MCF 10A (cell line): ENCODE measurements at places on chromosomes 3 and 15. TPM values are rescaled to one million over a fixed set of nuclear protein-coding genes. Genes with fewer than 3 reads are reported as not detected.

GRCh38 chr3:44228900-44229299, 12.8 kb upstream of the TOPAZ1 start:
- H3K4me3 ChIP-seq, result no peak overlapping the region
- no peak for DNase-seq
- H3K27ac ChIP-seq, result no peak overlapping the region
- peaks cover 14% of the 10 kb centered on the region for H3K27me3 ChIP-seq
- no peaks in the 10 kb centered on the region for H3K36me3 ChIP-seq

The SMCO1 gene
- not detected in 2 replicates for total RNA-seq

The GOLGA6A gene
- total RNA-seq, result not detected in 2 replicates

- peaks cover 35% of the 10 kb centered on the region for H3K4me1 ChIP-seq
- H3K27ac ChIP-seq, result peak overlapping the region; percentile 27
- H3K36me3 ChIP-seq, result no peaks in the 10 kb centered on the region
- no peaks in the 10 kb centered on the region for H3K27me3 ChIP-seq
- no peak for DNase-seq
These were observed 57.0 kb downstream of the DUT start for GRCh38 chr15:48388016-48388851.

The CATSPER2 gene
- total RNA-seq, result 7.0 and 7.5 TPM in 2 replicates

- H3K4me1 ChIP-seq, result peaks cover 20% of the 10 kb centered on the region
- H3K27me3 ChIP-seq, result no peaks in the 10 kb centered on the region
- H3K27ac ChIP-seq, result no peak overlapping the region
These were observed 153.4 kb downstream of the PLCL2 start for GRCh38 chr3:17038141-17038540.

GRCh38 chr3:17339132-17339575, 403.3 kb downstream of the TBC1D5 start:
- no peaks in the 10 kb centered on the region for H3K27me3 ChIP-seq
- peak overlapping the region; percentile 27 for H3K27ac ChIP-seq
- H3K36me3 ChIP-seq, result peaks cover 10% of the 10 kb centered on the region
- no peaks in the 10 kb centered on the region for H3K4me1 ChIP-seq

- peak; percentile 69 for DNase-seq
- no peaks in the 10 kb centered on the region for H3K36me3 ChIP-seq
- no peaks in the 10 kb centered on the region for H3K27me3 ChIP-seq
- peak overlapping the region; percentile 56 for H3K4me3 ChIP-seq
- peak overlapping the region; percentile 76 for H3K27ac ChIP-seq
- peaks cover 28% of the 10 kb centered on the region for H3K4me1 ChIP-seq
These were observed 3.5 kb upstream of the GPR87 start for GRCh38 chr3:151320131-151320530.

GRCh38 chr3:195838714-195839113, 27.0 kb upstream of the MUC4 start:
- no peaks in the 10 kb centered on the region for H3K4me1 ChIP-seq
- no peaks in the 10 kb centered on the region for H3K36me3 ChIP-seq
- H3K4me3 ChIP-seq, result no peak overlapping the region
- H3K27me3 ChIP-seq, result peaks cover 44% of the 10 kb centered on the region

The GOLGA6L26 gene
- not detected in 2 replicates for total RNA-seq

GRCh38 chr3:48743773-48744172, 26.8 kb upstream of the IP6K2 start:
- H3K36me3 ChIP-seq, result peaks cover 31% of the 10 kb centered on the region
- no peak overlapping the region for H3K27ac ChIP-seq
- no peak overlapping the region for H3K4me3 ChIP-seq
- DNase-seq, result no peak
- H3K4me1 ChIP-seq, result peaks cover 5% of the 10 kb centered on the region

The PLSCR2 gene
- not detected in 2 replicates for total RNA-seq

The OR5H15 gene
- total RNA-seq, result not detected in 2 replicates

The LRRC34 gene
- total RNA-seq, result not detected in 2 replicates

The CHP1 gene
- 70.4 and 91.1 TPM in 2 replicates for total RNA-seq

The COL8A1 gene
- total RNA-seq, result 29.1 and 112 TPM in 2 replicates

DNA sequence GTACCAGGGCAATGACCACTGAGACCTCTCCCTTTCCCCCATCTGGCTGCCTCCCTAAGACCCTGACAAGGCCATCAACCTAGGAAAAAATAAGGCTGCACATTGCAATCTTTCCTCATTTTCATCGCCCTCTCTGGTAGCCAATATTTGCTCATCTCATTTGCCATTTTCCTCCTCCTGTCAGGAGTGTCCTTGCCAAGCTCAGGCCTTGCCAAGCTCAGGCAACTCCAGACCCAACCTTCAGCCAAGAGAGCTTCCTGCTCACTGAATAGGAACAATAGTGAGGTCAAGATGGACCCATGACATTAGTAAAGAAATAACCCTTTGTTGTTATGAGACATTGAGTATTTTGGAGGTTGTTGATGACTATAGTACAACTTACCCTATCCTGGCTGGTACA, 380.3 kb downstream of the RSL24D1 start:
- H3K4me3 ChIP-seq, result no peak overlapping the region
- H3K4me1 ChIP-seq, result no peaks in the 10 kb centered on the region
- no peak for DNase-seq
- H3K27ac ChIP-seq, result no peak overlapping the region
- H3K27me3 ChIP-seq, result no peaks in the 10 kb centered on the region
- no peaks in the 10 kb centered on the region for H3K36me3 ChIP-seq

DNA sequence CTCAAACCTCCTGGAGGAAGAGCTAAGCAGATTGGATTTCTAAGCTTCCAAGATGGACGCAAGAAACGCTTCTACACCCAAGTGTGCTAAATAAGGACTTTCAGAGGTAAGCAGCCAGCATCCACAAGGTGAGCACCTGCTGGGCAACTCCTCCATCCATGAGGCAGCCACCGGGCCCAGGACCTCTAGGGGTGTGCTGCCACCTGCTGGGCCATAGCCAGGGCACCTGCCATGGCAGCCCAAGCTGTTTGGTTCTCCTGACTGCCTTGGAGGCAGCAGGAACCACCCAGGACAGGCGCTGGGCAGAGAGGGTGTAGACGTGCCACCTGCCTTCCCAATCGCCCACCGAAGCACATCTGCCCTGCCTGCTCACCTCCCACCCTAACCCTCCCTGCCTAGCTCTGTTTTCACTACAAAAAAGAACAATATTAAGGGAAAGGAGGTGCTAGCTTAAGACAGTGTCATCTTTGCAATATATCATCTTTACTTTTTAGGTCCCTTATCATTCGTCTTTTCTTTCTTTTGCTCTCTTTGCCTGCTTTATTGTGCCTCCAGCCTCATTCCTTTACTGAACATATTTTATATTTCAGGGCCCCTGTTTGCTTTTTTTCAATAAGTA, 12.9 kb downstream of the C15orf62 start:
- no peak overlapping the region for H3K4me3 ChIP-seq
- H3K36me3 ChIP-seq, result peaks cover 27% of the 10 kb centered on the region
- peak; percentile 83 for DNase-seq
- no peaks in the 10 kb centered on the region for H3K27me3 ChIP-seq

GRCh38 chr3:127915937-127916493, 983 bp downstream of the KBTBD12 start:
- no peaks in the 10 kb centered on the region for H3K27me3 ChIP-seq
- H3K36me3 ChIP-seq, result no peaks in the 10 kb centered on the region
- no peak overlapping the region for H3K27ac ChIP-seq
- no peak overlapping the region for H3K4me3 ChIP-seq

DNA sequence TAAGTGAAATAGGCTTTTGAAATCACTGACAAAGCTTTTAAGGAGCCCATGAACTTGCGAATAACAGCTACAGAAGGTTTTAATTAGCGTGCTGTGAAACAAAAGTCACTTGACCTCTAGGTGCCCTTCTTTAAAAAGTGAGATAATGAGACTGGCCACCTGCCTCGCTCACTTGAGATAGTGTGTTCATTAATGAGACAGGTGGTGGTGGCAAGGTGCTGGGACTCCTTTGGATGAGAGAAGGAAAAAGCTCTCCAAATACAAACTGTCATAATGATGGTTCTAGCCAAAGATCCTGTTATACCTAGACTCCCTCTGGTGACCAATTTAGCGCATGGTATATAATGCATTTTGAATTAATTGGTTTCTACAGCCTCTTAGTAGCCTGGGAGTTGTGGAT, 22.7 kb upstream of the IREB2 start:
- no peak overlapping the region for H3K27ac ChIP-seq
- H3K4me3 ChIP-seq, result no peak overlapping the region
- H3K36me3 ChIP-seq, result no peaks in the 10 kb centered on the region
- peak; percentile 44 for DNase-seq
- H3K4me1 ChIP-seq, result no peaks in the 10 kb centered on the region

The FBLN2 gene
- not detected in 2 replicates for total RNA-seq

DNA sequence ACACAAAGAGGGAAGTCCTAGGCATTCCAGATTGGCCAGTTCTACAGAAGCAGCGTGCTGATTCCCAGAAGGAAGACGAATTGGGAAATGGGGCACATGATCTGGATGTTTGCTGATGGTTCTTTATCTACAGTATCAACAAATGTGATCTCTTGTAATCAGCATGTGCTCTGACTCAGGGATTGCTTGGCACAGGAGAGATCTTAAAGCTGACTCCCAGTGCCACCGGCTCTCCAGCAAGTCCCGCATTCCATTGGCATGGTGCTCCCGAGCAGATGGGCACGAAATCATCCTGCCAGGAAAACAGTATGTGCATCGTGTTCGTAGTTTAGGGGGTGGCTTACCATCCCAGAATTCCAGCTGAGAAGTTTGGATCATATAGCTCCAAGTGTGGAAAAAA, 259.9 kb upstream of the NR2F2 start:
- H3K4me3 ChIP-seq, result no peak overlapping the region
- no peak overlapping the region for H3K27ac ChIP-seq
- H3K4me1 ChIP-seq, result no peaks in the 10 kb centered on the region
- no peak for DNase-seq
- no peaks in the 10 kb centered on the region for H3K27me3 ChIP-seq

- H3K4me1 ChIP-seq, result peaks cover 10% of the 10 kb centered on the region
- H3K4me3 ChIP-seq, result no peak overlapping the region
- H3K27me3 ChIP-seq, result no peaks in the 10 kb centered on the region
- H3K27ac ChIP-seq, result no peak overlapping the region
These were observed 16.9 kb downstream of the TCAIM start for GRCh38 chr3:44355362-44356033.

DNA sequence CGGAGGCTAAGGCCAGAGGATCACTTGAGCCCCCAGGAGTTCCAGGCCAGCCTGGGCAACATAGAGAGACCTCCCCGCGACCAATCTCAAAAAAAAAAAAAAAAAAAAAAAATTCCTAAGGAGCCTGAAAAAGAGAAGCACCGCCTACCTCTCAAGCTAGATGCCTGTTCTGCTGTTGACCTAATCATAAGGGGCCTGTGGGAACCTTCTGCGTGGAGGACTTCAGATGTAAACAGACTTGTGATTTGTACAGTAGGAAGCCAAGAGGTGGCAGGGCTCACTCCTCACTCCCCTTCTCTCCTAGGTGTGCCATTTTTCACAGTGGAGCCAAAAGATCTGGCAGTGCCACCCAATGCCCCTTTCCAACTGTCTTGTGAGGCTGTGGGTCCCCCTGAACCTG, 3.2 kb downstream of the TYRO3 start:
- no peaks in the 10 kb centered on the region for H3K36me3 ChIP-seq
- no peaks in the 10 kb centered on the region for H3K4me1 ChIP-seq
- H3K27me3 ChIP-seq, result no peaks in the 10 kb centered on the region
- no peak overlapping the region for H3K27ac ChIP-seq

DNA sequence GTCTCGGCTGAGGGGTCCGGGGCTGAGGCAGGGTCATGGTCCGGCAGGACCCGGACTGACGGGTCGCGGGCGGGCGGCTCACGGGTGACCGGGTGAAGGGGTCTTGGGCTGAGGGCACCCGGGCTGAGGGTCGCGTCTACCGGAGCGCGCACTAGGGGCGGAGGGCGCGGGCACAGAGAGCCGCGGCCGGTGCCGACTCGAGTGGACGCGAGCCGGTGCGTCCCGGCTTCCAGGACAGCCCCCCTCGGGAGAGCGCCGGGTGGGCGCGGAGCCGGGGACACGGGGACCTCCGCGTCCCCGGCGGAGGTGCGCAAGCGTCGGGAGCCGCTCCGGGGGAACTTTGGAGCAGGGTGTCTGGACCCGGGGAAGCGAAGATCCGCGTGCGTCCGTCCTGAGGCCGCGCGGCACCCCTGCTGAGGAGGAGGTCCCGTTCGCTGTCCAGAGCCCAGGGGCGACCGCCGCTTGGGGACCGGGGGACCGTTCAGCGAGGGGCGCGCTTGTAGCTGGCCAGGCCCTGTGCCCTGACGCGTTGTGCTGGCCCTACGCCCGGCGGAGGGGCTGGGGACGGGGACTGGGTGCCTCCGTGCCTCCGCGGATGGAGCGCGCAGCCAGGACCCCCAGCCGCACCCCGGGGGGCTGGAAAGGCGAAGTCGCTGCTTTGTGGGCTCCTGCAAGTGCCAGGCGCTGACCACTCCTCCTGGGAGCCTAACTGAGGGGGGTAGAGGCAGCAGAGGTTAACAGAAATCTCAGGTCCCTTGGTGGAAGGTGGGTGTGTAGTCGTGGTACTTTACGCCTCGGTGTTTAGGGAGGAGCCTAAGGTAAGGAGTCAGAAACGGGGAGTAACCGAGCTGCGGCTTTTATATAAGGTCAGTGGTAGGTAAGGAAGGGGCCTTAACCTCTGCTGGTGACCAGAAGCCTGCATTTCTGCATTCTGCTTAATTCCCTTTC, at the start of gene PPARG:
Gene PPARG, plus strand, starts transcription at position 889 of the 948 bp plus-strand sequence. CDS start 90,642 bp downstream, outside the sequence.
- H3K27ac ChIP-seq, result peak within 1 kb of the TSS; percentile 49
- no peaks in the 10 kb centered on the region for H3K27me3 ChIP-seq
- DNase-seq, result peak; percentile 55
- H3K4me3 ChIP-seq, result peak within 1 kb of the TSS; percentile 70

- DNase-seq, result no peak
- H3K27ac ChIP-seq, result no peak overlapping the region
- H3K4me1 ChIP-seq, result peaks cover 9% of the 10 kb centered on the region
These were observed 341.5 kb downstream of the THSD4 start for GRCh38 chr15:71456811-71457210.

The SLC24A5 gene
- not detected in 2 replicates for total RNA-seq

The ITIH4 gene
- 0.58 and 2.9 TPM in 2 replicates for total RNA-seq

DNA sequence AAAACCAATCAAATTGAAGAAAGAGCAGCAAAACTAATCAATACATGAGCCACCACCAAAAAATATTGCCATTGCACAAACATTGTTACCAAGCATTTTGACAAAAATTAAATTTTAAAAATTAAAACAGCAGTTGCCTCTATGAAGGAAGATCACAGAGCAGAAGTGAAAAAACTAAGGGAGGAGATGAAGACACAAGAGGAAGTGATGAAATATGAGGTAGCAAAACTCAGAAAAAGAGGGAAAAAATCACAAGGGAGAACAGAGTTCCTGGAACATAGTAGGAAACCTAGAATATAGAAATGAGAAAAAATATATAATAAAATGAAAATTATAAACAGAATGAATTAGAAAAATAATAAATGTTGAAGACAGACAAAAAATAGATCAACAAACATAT, 7.3 kb upstream of the SERPINI2 start:
- no peaks in the 10 kb centered on the region for H3K36me3 ChIP-seq
- no peak for DNase-seq
- H3K4me1 ChIP-seq, result no peaks in the 10 kb centered on the region
- no peak overlapping the region for H3K4me3 ChIP-seq
- H3K27ac ChIP-seq, result no peak overlapping the region

The DNASE1L3 gene
- total RNA-seq, result not detected in 2 replicates

The MASP1 gene
- total RNA-seq, result not detected in 2 replicates
